Breast epithelium (tissue), 4 donors: ENCODE measurements at places on chromosomes 3 and 15. TPM values are rescaled to one million over a fixed set of nuclear protein-coding genes. Genes with fewer than 3 reads are reported as not detected.

DNA sequence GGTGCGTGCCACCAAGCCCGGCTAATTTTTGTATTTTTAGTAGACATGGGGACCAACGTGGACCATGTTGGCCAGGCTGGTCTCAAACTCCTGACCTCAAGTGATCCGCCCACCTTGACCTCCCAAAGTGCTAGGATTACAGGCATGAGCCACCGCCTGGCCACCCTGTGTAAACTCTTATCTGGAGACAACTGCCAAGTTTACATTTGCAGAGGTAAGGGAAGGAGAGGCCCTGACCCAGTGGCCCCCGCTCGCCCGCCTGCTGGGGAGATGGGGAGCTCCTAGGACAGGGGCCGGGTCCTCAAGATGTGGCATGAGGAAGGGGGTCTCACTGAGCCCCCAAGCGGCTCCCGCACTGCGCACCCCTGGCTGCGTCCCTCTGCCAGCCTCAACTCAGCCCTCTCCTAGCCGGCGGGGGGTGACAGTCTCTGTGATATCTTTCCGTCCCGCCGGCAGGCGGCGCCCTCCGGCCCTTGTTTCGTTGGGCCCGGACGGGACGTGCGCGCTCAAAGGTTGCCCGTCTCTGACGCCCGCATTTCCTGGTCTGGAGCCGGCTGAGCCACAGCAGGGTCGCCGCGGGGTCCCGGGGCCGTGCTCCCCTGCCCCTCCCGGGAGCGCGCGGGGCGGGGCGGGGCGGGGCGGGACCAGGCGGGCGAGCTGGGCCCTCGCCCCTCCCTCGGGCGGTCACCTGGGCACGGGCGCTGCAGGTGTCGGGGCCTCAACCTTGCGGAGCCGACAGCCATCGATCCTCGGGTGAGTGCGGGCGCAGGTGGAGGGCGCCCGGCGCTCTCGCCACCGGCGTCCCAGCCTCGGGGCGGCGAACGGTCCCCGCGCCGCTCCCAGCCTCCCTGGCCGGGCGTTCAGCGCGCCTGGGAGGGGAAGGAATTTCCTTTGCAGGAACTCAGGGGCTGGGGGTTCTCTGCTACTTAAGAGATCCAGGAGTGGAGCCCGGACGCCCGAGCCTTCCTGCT is at the start of gene GPR160:
TSS of gene GPR160 (plus strand) at position 533 of the 971 bp plus-strand sequence. CDS start 45,978 bp downstream, outside the sequence.
- peak; percentile 45 for DNase-seq

DNA sequence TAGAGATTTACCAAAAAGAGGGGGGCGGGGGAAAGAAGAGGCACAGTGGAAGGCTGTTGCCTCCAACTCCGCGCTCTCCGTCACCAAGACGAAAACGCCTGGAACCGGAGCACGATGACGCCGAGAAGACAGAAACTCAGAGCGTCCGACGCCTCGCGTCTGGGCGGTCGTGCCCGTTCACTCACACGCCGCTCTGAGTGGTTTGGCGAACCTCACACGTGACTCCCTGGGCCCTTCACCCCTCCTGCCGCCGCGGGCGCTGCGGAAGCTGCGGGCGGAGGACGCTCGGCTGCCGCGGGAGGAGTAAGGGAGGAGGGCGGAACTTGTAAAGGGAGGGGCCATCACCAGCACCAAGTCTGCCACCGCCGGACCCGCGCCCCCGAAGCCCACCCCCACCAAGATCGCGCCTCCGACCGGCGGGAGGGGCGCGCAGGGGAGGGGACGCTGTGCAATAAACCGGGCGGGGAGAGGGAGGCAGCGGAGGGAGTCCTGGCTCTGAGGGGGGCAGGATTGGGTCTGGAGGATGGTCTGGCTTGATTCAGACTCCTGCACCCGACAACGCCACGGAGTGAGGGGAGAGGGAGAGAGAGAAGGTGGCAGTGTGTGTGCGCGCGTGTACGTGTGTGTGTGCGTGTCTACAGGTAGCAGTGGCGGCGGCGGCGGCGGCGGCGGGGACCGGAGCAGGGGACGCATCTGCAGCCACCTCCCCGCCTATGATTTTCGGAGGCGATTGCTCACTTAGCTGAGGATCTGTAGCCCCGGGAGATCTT is 1.9 kb upstream of the NLGN1 start:
- DNase-seq, result peak; percentile 72

DNA sequence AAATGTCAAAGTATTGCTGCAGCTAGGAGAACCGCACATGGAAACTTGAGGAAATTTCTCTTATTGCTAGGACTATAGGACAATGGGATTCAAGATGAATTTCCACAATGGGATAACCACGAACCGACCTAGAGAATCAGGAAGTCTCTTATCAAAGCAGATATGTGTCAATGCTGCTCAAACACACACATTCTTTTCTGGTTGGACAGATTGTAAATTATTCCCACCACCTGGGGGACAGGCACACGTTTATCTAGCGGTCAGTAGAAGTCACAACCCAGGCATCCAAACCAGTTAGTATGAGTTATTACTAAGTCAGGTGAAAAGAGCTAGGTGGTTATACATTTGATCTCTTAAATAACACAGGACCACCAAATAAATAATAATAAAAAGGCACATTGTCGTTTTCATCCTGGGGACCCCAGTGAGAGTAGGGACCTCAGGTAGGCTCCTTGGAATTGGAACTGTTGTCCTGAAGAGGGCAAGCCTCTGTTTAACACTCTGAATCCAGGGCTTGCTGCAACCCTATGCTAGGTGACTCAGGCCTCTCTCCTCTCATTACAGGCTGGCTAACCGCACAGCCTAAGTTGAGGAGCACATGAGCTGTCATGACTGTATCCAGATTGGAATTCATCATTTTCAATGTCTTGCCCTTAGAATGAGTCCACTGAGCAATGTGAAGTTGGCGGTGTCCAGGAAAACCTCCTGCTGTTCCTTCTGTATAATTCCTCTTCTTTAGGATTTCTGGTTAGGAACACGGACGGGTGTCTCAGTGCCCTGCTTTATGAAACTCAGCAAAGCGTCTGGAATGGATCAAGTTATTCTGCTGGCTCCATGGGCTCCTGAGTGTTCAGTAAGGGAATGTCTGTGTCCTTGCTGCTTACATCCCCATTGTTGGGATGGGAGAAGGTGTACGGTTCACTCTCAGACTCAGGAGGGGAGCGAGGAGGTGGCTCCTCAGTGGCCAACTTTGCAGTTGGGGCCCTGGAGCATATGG is 59.0 kb downstream of the CLEC3B start:
- no peak for DNase-seq

DNA sequence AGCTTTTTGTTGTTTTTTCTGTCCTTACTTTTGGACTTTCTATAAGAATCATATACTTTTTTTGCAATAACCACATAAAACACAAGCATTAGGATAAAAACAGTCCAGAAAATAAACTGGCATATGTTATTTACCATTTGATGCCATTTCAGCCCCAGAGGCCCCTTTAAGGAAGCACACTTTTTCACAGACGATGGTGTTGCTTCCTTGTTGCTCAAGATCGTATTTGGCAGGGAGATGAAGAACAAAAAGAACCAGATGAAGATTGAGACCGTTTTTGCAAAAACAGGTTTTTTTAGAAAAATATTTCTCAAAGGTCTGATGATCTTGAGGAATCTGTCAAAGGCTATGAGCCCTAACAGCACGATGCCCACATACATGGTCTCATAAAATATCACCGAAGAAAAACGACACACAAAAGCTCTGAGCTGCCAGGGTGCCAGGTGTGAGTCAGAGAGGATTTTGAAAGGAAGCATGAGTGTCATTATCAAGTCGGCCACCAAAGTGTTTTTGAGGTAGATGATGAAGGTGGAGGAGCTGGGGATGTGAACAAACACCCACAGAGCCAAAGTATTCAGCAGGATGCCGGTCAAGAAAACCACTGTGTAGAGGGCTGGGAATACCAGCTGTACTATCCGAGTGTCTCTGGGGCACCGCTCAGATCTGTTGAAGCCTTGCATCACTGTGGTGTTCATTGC is 902 bp downstream of the P2RY13 start:
- peak; percentile 22 for DNase-seq

- DNase-seq, result no peak
These were observed 166.9 kb downstream of the ULK4 start for GRCh38 chr3:41794748-41795589.

- DNase-seq, result no peak
These were observed 332.7 kb upstream of the THBS1 start for GRCh38 chr15:39248204-39248603.

Gene DUOX1
- total RNA-seq, result 1.6 TPM

Gene DIPK2A
- 30.2 TPM for total RNA-seq
